ENCODE measurements at places on chromosomes 3 and 15.

- H3K36me3 ChIP-seq, result no peaks in the 10 kb centered on the region
- H3K27me3 ChIP-seq, result no peaks in the 10 kb centered on the region
- no peaks in the 10 kb centered on the region for H3K4me1 ChIP-seq
- H3K4me3 ChIP-seq, result no peak overlapping the region
Measured at GRCh38 chr3:127689266-127689860, 16.6 kb downstream of the ABTB1 start.

GRCh38 chr3:97197830-97198229, 383.4 kb downstream of the EPHA6 start:
- no peaks in the 10 kb centered on the region for H3K27me3 ChIP-seq
- H3K36me3 ChIP-seq, result no peaks in the 10 kb centered on the region
- H3K4me3 ChIP-seq, result no peak overlapping the region
- no peaks in the 10 kb centered on the region for H3K4me1 ChIP-seq

DNA sequence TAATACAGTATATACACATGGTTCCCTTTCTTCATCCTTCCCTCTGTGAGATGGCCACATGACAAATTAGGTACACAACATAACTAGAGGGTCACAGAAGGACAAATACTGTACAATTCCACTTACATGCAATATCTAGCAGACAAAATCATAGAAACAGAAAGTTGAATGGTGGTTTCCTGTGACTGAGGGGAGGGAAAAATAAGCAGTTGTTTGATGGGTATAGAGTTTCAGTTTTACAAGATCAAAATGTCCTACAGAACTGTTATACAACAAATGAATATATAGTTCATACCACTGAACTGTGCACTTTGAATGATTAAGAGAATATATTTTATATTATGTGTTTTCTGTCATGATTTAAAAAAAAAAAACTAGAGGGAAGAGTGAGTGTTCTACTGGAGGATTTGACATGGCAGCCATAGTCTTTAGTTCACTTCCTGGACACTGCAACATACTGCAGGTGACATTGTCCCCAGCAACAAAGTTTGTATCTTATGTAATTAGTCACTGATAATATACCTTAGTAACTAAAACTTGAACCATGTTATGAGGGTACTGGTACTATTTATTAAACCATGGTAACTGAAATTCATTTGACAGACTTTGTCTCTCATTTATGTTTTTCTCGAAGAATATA, 37.2 kb downstream of the CCDC54 start:
- peaks cover 2% of the 10 kb centered on the region for H3K27me3 ChIP-seq
- no peak for DNase-seq
- H3K27ac ChIP-seq, result peak overlapping the region; percentile 68
- H3K36me3 ChIP-seq, result peaks cover 12% of the 10 kb centered on the region
- H3K4me3 ChIP-seq, result no peak overlapping the region

- H3K4me1 ChIP-seq, result peaks cover 4% of the 10 kb centered on the region
- H3K4me3 ChIP-seq, result no peak overlapping the region
- no peaks in the 10 kb centered on the region for H3K36me3 ChIP-seq
Measured at GRCh38 chr3:193914602-193915001, 221.3 kb upstream of the HES1 start.

DNA sequence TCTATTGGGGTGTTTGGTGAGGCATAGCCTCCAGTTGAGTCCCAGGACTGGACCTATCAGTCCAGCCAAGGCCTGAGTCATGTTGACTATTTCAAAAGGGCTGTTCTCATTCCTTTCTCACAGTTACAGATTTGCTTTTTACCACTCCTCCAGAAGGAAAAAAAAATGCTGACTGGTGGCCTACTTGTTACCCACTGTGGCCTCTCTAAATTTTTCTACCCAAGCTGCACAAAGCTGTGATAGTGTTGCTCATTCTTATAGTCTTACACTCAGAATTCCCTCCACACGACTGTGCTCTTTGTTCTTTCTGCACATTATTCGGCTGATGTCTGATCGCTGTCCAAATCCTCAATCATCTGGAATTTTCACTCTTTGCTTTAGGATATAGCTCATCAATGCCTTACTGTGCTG, 1142.2 kb downstream of the IGSF11 start:
- no peaks in the 10 kb centered on the region for H3K4me1 ChIP-seq
- H3K27me3 ChIP-seq, result no peaks in the 10 kb centered on the region
- no peaks in the 10 kb centered on the region for H3K36me3 ChIP-seq
- no peak overlapping the region for H3K27ac ChIP-seq

DNA sequence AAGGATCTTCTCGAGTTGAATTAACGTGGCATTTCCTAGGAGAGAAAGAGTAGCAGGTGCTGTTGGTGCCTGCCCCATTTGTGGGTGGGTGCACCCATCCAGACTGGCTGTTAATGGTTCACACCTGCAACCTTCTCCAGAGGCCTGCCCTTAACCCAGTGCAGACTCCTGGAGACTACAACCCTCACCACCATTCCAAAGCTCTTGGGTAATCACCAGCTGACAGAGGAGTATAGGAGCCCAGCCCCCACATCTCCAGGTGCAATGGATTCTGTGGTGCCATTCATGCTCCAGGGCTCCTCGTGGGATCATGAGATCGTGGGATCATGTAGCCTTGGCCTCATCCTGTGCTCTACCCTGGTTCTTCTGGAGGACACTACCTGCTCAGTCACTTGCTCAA, 60.2 kb downstream of the SEMA5B start:
- H3K4me1 ChIP-seq, result peaks cover 2% of the 10 kb centered on the region
- H3K36me3 ChIP-seq, result no peaks in the 10 kb centered on the region
- H3K4me3 ChIP-seq, result no peak overlapping the region
- no peak overlapping the region for H3K27ac ChIP-seq
- DNase-seq, result no peak

GRCh38 chr3:114800272-114801031, 346.6 kb downstream of the ZBTB20 start:
- no peak overlapping the region for H3K27ac ChIP-seq
- no peak overlapping the region for H3K4me3 ChIP-seq
- no peak for DNase-seq
- peaks cover 4% of the 10 kb centered on the region for H3K4me1 ChIP-seq

GRCh38 chr15:59419170-59419569, 18.8 kb upstream of the FAM81A start:
- no peak overlapping the region for H3K4me3 ChIP-seq
- DNase-seq, result no peak
- peaks cover 42% of the 10 kb centered on the region for H3K27me3 ChIP-seq
- peaks cover 37% of the 10 kb centered on the region for H3K4me1 ChIP-seq

- no peak for DNase-seq
- no peak overlapping the region for H3K4me3 ChIP-seq
- H3K4me1 ChIP-seq, result no peaks in the 10 kb centered on the region
Measured at GRCh38 chr3:196661400-196661799, 21.9 kb downstream of the NRROS start.

- peak overlapping the region; percentile 98 for H3K4me3 ChIP-seq
- peak overlapping the region; percentile 56 for H3K27ac ChIP-seq
- peaks cover 34% of the 10 kb centered on the region for H3K36me3 ChIP-seq
Measured at GRCh38 chr3:9399337-9399703, 1.9 kb downstream of the SETD5 start.

DNA sequence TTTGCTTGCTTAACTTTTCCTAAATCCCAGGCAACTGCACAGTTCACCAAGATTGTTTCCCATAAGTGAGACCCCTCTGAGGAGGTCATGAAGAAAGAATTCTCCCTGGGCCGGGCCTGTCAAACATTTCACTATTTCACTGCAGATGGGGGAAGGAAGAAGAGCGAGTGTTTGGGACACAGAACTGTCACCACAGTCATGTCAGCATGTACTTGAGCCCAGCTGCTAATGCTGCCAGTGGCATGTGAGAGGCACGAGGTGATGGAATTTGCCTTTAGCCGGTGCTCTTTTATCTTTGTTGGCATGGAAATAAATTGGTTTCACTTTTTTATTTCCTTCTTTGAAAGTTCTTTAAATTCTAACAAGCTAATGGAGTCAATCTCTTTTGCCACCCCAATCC, 277.9 kb upstream of the GADL1 start:
- H3K4me1 ChIP-seq, result no peaks in the 10 kb centered on the region
- H3K4me3 ChIP-seq, result no peak overlapping the region
- no peaks in the 10 kb centered on the region for H3K36me3 ChIP-seq
- no peaks in the 10 kb centered on the region for H3K27me3 ChIP-seq

DNA sequence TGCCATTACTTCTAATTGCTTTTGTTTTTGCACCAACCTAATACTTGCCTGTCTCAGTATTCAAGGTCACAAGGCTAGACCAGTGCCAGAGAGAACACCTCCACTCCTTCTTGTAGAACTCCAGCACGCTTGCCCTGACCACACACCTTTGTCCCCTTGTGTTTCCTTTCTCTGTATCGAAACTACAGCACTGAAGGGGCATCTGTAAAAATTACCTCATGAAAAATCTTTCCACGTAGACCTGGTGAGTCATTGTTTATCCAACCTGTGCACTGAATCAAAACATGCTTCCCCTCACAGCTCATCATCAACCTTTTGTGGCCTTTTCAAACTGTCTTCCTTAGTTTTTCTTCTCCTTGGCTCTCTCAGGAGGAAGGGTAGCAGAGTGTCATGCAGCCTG, 259.5 kb downstream of the THRB start:
- no peak overlapping the region for H3K4me3 ChIP-seq
- no peaks in the 10 kb centered on the region for H3K36me3 ChIP-seq
- H3K27ac ChIP-seq, result no peak overlapping the region

- no peak overlapping the region for H3K4me3 ChIP-seq
- peaks cover 22% of the 10 kb centered on the region for H3K36me3 ChIP-seq
- DNase-seq, result no peak
Measured at GRCh38 chr15:52134502-52135144, 22.0 kb upstream of the BCL2L10 start.

- peaks cover 59% of the 10 kb centered on the region for H3K4me1 ChIP-seq
- no peaks in the 10 kb centered on the region for H3K27me3 ChIP-seq
- no peak overlapping the region for H3K4me3 ChIP-seq
- peaks cover 46% of the 10 kb centered on the region for H3K36me3 ChIP-seq
- no peak for DNase-seq
Measured at GRCh38 chr3:152403632-152404066, 134.9 kb downstream of the MBNL1 start.

- no peaks in the 10 kb centered on the region for H3K36me3 ChIP-seq
- no peaks in the 10 kb centered on the region for H3K4me1 ChIP-seq
- DNase-seq, result peak; percentile 41
- no peak overlapping the region for H3K27ac ChIP-seq
- H3K4me3 ChIP-seq, result no peak overlapping the region
Measured at GRCh38 chr3:48194446-48195071, 6.3 kb upstream of the CDC25A start.

DNA sequence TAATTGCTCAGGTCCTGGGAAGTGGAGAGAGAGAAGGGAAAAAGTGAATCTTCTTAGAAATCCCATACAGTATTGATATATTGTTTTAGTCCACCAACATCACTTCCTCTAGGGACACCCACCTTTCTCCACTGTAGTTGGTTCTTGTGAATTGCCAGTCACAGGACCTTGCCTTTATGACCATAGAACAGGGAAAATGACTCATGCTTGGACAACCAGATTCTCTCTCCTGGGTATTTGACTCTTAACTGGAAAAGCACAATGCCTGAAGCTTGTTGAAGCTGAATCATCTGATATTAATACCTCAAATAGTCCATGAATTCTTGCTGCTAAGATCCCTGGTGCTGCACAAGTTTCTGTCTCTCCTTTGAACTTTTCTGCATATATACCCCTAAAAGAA, 32.5 kb upstream of the DCLK3 start:
- peaks cover 13% of the 10 kb centered on the region for H3K27me3 ChIP-seq
- H3K4me3 ChIP-seq, result no peak overlapping the region
- H3K36me3 ChIP-seq, result no peaks in the 10 kb centered on the region
- no peak overlapping the region for H3K27ac ChIP-seq
- DNase-seq, result no peak

DNA sequence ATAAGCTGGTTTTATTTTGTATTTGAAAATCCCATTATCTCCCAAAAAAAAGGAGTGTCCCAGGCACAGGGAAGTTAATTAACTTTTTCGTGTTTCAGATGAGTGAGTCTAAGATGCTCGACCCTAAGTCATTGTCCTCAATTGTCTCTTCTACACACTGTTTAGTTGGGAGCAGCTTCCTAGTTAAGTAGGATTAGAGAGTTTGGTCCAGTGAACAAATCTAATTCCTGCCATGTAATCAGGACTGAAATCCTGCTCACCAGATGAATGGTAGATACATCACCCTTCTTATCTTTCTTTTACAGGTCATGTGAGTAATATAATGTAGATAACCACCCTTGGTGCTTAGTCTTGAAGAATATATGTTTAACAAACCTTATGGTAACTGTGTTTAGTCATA, 228.9 kb upstream of the MANF start:
- H3K27me3 ChIP-seq, result no peaks in the 10 kb centered on the region
- no peak overlapping the region for H3K4me3 ChIP-seq
- H3K27ac ChIP-seq, result no peak overlapping the region
- no peak for DNase-seq
- H3K4me1 ChIP-seq, result no peaks in the 10 kb centered on the region

- H3K4me1 ChIP-seq, result peaks cover 12% of the 10 kb centered on the region
- H3K36me3 ChIP-seq, result no peaks in the 10 kb centered on the region
- peaks cover 42% of the 10 kb centered on the region for H3K27me3 ChIP-seq
- no peak overlapping the region for H3K4me3 ChIP-seq
- H3K27ac ChIP-seq, result no peak overlapping the region
- no peak for DNase-seq
Measured at GRCh38 chr3:99635348-99635747, 3.0 kb upstream of the COL8A1 start.

DNA sequence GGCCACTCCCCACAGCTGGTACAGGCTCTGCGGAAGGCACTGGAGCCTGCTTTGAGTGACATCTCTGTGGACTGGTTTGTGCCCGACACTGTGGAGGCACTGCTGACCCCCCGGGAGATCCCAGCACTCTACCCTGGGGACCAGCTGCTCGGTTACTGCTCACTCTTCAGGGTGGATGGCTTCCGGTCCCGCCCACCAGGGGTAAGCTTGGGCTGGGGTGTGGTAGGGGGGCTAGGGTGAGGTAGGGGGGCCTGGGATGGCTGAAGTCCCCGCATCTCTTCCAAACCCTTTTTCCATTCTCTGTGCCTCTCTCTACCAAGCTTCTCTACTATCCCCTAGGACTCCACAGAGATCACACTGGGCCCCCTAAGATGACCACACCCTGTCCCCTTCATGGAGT, 7.8 kb downstream of the VWA5B2 start:
- no peak overlapping the region for H3K4me3 ChIP-seq
- DNase-seq, result no peak
- H3K27ac ChIP-seq, result no peak overlapping the region
- peaks cover 7% of the 10 kb centered on the region for H3K27me3 ChIP-seq
- H3K4me1 ChIP-seq, result no peaks in the 10 kb centered on the region
